ENCODE measurements at places on chromosomes 3 and 15.

- no peak for DNase-seq
These were observed 18.0 kb downstream of the RMDN3 start for GRCh38 chr15:40737048-40737447.

DNA sequence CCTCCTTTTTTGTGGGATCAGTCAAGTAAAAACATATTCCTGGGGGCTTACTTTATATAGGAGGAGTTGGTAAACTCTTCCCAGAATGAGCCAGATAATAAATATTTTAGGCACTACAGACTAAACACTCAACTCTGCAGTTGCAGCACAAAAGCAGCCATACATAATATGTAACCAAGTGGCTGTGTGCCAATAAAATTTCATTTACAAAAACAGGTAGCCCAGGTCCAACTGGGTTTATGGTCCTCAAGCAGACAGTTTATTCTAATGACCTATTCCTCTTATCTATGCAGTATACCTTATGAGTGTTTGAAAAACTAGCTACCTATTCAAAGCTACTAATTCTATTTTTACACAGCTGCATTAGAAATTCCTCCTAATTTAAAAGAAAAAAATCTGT lies 61.8 kb downstream of the FAIM start:
- DNase-seq = no peak

GRCh38 chr3:155991847-155992246 lies 121.4 kb downstream of the GMPS start:
- DNase-seq = no peak

GRCh38 chr15:73346735-73347312 lies 21.9 kb downstream of the HCN4 start:
- peak; percentile 17 for DNase-seq

- no peak for DNase-seq
These were observed 52.4 kb upstream of the CMSS1 start for GRCh38 chr3:99765042-99765942.

GRCh38 chr3:170425491-170426239 lies 7.0 kb downstream of the CLDN11 start:
- no peak for DNase-seq

GRCh38 chr15:31606194-31606669 lies 279.6 kb downstream of the KLF13 start:
- no peak for DNase-seq

- no peak for DNase-seq
These were observed 77.4 kb downstream of the SMAD6 start for GRCh38 chr15:66779331-66780009.

DNA sequence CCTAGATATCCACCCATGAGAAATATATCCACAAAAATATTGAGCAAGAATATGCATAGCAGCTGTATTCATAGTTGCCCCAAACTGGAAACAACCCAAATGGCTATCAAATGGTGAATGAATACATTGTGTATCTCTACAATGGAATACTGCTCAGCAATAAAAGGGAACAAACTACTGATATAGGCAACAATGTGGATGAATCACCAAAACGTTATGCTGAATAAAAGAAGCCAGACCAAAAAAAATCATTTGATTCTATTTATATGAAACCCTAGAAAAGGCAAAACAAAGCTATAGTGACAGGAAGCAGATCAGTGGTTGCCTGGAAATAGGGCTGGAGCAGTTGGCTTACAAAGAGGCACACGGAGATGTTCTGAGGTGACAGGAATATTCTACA lies 15.5 kb upstream of the CMTM7 start:
- no peak for DNase-seq

GRCh38 chr3:14524311-14524711 lies 15.8 kb downstream of the GRIP2 start:
- DNase-seq = no peak

DNA sequence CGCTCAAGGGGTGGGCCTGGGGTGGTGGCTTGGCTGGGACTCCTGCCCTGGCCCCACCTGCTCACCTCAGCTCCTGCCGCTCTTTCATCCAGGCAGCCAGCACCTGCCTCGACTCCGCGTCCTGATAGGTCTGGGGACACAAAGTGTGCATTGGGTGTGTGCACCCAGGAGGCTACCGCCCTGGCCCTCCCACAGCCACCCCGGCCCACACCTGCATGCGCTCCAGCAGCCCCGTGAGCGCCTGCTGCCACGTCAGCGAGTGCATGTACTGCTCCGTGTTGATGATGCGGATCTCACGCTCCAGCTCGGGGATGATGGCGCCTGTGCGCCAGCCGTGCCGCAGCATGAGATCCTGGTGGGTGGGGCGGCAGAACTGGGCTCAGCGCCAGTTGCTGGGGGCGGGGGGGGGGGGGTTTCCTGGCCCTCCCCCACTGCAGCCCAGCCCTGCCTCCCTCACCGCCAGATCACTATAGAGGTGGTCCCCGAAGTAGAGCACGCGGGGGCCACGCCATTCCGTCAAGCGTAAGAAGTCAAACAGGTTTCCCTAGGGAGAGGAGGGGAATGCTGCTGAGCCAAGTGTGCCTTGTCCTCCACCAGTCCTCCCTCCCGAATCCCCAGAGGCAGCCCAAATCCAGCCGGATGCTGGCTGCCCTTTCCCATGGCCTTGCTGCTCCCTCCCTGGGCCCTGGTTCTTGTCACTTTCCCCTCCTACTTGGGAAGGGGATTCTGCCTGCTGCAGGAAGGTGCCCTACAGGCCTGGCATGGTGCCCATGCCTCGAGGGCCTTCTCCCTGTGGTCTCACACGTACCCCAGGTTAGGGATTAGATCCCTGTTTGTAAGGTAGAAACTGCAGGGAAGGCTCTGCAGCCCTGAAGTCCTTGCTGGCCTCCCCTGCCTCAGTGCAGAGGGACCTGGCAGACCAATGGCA lies 8.6 kb downstream of the NT5DC2 start:
- DNase-seq = no peak

DNA sequence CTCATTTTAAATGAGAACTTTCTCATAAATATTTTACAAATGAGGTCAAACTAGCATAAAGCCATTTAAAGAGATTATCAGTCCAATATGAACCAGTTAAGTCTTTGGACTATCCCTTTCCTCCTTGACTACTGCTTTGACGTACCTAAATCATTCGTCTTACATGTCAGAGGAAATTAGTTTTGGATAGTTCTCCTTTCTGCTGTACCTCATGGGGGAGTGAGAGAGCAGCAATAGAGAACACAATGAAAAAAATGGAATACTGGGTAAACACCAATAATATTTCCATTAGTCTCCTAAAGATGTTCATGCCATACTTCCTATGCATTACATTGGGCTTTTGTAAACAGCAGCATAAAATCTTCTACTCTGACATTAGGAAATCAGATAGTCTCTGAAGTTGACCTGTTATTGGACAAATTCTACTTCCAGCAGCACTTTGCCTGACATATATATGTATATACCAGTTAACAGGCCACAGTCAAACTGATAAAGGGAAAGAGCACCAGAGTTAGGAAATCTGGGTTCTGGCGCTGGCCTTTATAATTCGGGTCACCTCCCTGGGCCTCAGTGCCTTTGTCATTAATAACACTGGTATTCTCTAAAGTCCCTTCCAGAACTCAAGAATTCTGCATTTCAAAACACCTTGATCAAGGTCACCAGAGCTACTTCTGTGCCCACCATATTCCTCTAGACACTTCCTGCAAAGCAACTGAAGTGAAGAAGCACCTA lies 26.8 kb downstream of the TIMMDC1 start:
- DNase-seq = no peak

- no peak for DNase-seq
These were observed 71.5 kb upstream of the EIF1B start for GRCh38 chr3:40237889-40238571.

- no peak for DNase-seq
These were observed 140.9 kb downstream of the NLGN1 start for GRCh38 chr3:173538410-173538809.

DNA sequence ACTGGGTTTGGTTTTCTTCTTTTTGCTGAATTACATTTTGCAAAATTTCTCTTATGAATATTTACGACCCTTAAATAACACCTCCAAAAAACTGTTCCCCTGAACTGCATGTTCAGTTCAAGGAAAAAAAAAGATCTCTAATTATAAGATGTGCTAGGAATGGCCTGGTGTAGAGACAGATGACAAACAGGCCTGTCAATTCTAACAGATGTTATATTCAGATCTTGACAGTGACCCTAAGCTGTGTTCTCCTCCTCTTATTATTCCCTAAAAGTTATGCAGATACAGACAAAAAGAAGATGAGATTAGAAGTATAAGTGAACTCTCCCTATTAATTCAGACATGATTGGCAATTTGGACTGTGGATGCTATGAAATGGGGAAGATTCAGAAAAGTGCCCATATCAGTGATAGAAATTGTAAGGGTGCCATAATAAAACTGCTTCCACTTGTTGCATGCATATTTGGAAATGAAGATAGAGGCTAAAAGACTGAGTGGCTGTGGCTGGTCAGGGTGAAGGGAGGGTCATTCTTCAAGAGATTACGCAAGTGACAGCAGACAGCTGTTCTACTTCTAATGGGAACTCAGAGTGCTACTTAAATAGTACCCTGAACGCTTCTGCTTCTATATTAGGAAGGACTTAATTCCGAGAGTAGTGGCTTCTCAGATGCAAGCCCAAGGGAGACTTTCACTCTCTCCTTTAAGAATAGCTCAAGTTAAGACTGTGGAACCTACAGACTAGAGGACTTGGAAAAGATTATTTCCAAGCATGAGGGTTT lies 75.5 kb downstream of the ADAMTS9 start:
- DNase-seq = no peak

GRCh38 chr15:35150361-35150760 lies 65.3 kb upstream of the NANOGP8 start:
- DNase-seq = no peak

- no peak for DNase-seq
These were observed 222.8 kb downstream of the FOXP1 start for GRCh38 chr3:71360764-71361163.

DNA sequence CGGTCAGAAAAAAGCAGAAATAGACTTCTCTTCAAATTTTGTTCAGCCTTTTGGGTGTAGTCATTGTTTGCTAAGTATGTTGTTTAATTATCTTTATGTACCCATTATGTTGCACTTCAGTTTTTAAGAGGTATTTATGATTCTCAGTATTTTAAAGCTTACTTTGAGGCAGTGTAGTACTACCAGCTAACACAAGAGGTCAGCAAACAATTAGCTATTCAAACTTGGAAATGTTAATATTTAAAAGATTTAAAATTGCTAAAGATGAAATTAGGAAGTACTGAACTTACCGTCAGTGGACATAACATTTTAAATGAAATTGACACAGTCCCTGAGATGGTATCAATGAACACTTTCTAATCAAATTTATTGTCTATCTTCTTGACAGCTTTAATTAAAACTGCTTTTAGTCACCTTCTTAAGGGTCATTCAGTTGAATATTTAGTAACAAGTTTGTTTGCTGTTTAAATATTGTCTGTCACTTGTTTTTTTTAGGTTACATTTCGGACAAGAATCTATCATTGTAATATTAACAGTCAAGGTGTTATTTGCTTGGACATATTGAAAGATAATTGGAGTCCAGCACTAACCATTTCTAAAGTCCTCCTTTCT lies 28.1 kb downstream of the NKIRAS1 start:
- no peak for DNase-seq

DNA sequence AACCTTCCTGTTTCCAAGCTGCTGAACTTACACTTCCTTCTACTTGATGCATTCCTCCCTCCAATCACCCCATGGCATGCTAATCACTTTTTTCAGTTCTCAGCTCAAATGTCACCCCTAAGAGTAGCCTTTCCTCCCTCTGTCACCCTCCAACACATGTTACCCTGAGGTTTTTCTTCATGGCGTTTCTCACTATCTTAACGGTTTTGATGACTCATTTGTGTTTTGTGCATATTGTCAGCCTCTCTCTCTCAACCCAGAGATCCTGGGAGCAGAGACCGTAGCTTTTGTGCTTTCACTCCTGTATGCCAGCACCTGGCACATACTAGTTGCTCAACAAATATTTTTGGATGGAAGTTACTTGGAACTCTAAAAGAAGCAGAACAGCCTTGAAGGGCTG lies 24.5 kb downstream of the LRRC3B start:
- no peak for DNase-seq

DNA sequence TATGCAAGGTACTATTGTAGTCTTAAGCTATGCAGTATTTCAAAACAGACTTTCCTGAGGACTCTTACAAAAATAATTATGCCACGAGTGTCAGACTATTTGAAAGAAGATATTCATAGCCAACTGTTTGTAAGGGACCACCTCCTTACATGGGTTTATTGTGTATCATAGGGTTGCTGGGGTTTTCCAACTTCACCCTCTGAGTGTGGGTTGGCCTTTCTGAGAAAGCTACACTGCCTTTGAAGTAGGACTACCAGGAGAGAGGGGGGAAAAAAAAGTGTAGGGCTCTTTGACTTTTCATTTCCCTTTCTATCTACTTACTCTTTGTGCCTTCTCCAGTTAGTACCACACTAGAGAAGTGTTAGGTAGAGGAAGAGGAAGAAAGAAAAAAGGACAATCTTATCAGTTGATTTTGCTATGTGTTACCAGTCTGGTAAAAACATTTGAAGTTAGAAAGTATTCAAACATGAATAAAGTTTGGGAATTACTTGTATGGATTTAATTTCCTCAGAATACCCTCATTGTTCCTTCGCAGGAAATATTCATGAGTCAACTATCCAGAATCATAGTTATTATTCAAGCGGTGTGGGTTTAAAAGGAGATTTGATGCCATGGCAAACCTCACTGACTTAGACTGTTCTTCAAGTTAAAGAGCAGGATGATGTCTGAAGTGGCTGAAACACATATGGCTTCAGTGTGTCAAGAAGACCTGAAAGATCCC lies 329.3 kb upstream of the THBS1 start:
- no peak for DNase-seq

DNA sequence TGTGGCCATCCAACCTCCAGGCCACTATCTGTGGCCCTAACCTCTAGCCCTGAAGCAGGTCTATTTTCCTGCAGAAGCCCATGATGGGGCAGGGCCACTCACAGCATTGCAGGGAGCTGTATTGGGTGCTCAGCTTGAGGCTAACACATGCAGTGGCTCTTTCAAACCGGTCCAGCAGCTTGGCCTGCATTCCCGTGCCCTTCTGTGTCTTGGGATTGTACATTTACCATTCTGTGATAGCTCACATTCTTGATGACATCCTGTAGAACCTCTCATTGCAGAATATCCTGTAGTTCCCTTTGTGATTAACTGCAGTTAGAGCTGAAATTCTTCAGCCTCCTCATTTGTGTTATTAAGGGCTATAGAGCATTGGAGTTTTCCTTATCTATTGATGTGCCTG lies 60.8 kb upstream of the ANKRD34C start:
- no peak for DNase-seq

DNA sequence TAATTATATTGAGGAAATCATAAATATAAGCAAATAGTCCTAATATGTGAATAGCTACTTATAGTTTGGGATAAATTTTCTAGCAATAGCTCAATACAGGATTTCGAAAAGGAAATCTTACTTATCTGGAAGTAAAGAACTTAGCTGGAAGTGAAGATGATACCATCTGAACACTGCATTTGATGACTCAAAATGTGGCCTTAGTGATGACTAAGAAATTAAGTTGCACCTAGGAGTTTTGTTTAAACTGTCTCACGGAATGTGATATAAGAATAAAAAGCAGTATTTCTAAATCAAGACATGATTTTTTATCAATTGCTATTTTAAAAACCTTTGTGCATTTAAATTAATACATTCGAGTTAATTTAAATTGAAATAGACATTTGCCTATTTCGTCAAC lies 91.2 kb downstream of the EOMES start:
- no peak for DNase-seq
